ENCODE measurements at places on chromosomes 7 and 10. TPM values are rescaled to one million over a fixed set of nuclear protein-coding genes. Genes with fewer than 3 reads are reported as not detected.

Gene PDE6C
- not detected for total RNA-seq

Gene OLAH
- total RNA-seq: not detected

Gene LRRC17
- total RNA-seq: 39.7 TPM

Gene VWA2
- total RNA-seq: 0.08 TPM

Gene HOXA1
- not detected for total RNA-seq

Gene GSTO2
- 0.47 TPM for total RNA-seq

Gene TDRD1
- 7.7 TPM for total RNA-seq
